CD4-positive, alpha-beta T cell treated with Interleukin-17A for 4 hours (primary cell): ENCODE measurements at places on chromosomes 3 and 15.

DNA sequence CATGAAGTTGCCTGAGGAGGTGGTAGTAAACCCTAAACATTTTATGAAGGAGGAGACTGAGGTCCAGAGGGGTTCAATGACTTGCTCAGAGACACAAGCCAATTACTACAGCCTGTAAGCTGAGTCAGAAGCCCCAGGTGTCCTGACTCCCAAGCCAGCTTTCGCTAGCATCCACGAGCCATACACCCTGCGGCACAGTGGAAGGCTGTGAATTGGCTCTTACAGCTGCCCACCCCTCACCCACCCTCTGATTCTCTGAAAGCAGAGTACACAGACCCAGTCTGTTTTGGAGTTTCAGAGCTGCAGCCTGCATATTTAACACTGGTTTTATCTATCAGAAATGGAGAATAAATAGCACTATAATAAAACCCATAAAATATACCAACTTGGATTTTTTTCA is 253.4 kb downstream of the IGSF11 start:
- no peak for DNase-seq

DNA sequence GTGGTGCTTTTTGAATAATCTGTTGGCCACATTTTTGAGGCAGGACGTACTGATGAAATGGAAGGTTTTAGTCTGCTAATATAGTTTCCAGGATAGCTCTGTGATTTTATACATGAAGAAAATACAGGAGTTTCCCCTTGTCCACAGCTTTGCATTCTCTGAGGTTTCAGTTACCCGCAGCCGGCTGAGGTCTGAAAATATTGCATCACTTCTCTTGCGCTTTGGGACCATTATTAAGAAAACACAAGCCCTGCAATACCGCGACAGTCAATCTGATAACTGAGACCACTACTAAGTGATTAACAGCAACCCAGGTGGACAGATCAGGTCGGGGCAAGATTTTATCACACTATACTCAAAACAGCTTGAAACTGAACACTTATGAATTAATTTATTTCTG is 33.0 kb downstream of the BLM start:
- no peak for DNase-seq

- no peak for DNase-seq
These were observed 52.6 kb downstream of the IQCH start for GRCh38 chr15:67307156-67307555.

DNA sequence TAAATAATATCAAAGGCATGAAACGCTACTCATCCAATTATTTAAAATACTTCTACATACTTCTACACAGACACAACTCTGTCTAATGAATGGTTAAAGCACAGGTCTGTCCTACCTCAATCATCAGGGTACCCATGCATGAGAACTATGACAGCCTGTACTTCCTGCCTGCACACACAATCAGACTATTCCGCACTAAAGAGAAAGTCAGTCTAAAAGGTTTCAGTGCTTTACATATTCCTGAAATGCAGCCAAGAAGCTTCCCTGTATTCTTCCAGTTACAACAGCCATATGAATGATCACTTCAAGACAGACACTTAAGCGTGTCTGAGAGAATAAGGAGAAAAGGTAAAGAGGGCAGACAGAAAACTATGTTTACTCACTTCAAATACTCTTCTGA is 58.8 kb downstream of the TUBGCP4 start:
- DNase-seq: no peak

DNA sequence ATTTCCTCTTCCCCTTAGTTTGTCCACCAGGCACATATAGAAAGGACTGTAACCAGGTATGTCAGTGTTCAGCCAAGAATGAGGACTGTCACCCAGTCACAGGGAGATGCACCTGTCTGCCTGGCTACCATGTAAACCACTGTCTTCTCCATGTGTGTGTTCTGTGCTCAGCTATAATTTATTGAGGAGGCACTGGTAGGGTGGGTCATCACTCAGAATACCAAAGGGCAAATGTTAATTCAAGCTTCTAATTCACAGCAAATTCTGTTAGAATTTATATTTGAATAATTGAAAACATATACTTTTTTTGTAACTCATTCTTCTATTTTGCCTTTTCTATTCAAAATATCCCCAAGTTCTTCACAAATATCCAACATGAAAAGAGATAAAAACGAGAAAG is 780.4 kb downstream of the MECOM start:
- no peak for DNase-seq

DNA sequence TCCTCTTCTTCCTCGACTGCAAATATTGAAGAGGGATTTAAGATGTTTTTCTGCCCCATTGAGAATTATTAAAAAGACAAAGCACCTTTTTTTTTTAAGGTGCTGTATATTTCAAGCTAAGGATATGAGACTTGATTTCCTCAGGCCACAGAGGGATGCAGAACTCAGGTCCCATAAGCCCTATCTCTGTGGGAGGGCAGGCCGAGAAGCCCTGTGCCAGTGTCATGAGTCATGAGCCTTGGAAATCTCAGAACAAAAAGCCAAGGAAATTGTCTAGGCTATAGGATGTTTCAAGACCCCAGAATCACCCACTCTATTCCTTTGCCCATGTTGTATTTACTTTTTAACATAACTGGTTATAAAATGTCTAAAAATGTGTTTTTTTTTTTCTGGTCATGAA is 7.3 kb downstream of the ESYT3 start:
- DNase-seq: no peak
